ENCODE measurements at places on chromosomes 7 and 10.

- DNase-seq = no peak
These were observed 71.6 kb downstream of the TLL2 start for GRCh38 chr10:96441987-96442643.

GRCh38 chr10:61900829-61901792 is at the start of gene ARID5B:
Gene ARID5B (plus strand): TSS chr10:61901699. CDS start chr10:61901710, 11 bp downstream.
- peak; percentile 62 for DNase-seq

- DNase-seq = no peak
These were observed 195.3 kb downstream of the PPP1R9A start for GRCh38 chr7:95102662-95103061.

- DNase-seq = no peak
These were observed 30.4 kb upstream of the OTUD1 start for GRCh38 chr10:23408330-23408976.

DNA sequence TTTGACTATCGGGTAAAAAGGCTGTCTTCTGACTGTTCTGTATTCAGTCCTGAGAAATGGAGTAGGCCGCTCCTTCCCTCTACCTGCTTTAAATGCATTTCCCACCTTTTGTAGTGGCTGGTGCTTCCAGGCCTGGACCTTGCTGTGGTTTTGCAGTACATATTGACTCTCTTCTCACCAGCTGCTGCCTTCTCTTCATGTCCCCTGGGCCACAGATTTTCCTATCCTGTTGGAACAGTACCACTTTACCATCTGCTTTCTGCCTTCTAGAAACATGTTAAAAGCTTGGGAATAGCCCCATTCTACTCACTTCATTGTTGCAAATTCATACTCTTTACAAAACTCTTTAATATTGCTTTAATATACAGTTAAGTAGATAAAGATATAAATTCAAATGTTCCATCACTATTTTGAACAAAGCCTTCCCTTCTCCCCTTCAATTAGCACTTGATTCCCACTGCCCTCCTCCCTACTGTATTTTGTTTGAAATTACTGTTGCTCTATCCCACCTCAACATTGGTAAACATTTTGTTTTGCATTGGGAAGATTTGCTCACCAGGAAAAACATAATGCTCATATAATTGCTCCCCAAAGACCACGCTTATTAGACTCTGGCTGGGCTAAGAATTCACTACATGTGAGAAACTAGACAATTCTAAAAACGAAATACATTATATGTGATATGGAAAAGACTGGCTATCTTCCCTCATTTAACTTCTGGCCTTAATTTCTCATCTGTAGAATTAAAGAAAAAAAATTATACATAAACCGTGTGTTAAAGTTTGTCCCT is 17.3 kb upstream of the SEMA3C start:
- no peak for DNase-seq

DNA sequence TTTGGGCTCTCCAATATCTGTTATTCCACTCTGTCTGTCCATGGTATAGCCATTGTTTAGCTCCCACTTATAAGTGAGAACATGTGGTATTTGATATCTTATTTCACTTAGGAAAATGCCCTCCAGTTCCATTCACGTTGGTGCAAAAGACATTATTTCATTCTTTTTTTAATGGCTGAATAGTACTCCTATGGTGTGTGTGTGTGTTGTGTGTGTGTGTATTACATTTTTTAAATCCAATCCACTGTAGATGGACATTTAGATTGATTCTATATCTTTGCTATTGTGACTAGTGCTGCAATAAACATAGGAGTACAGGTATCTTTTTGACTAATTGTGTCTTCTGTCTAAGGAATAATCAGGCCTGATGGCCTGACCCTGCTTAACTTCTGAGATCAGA is 7.4 kb upstream of the CPED1 start:
- no peak for DNase-seq

DNA sequence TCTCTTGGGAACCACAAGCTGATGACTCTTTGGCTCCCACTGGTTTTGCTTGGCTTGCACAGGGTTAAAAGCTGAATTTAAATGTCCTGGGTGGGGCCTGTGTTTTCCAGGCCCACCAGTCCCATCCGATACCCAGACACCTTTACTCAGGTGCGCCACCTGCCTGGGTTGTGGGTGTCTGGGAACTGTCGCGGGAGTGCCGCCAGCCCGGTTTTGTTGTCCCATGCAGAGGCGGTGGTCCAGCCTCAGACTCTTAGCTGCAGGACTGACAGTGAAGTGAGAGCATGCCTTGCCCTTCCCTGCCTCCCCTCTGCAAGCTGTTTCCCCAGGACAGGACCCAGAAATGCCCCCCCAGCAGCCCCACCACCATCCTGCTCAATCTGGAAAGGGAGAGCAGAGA is 255.6 kb upstream of the ZNF32 start:
- peak; percentile 78 for DNase-seq

- no peak for DNase-seq
These were observed 111.0 kb downstream of the SORBS1 start for GRCh38 chr10:95450188-95450587.

DNA sequence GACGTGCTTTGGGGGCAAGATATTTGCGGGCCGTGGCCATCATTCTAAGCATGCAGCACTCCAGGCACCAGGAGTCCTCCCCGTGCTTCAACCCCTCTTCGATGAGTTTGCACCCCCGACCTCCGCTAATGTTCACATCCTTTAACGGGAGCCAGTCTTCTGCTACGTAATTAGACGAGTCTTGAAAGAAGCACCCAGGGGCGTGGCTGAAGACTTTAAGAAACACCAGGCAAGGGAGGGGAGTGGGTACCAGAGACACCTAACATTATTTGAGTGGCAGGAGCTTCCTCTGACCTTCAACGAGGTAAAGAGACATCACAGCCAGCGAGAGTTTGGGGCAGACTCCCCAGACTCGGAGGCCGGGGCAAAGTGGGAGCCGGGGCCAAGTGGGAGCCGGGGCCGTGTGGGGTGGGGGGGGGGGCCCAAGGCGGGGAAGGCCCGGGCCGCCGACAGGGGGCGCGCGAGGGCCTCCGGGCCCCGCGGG is 31.1 kb upstream of the TOMM7 start:
- DNase-seq = peak; percentile 41

GRCh38 chr7:30323006-30323355 is 38.6 kb downstream of the ZNRF2 start:
- no peak for DNase-seq

GRCh38 chr7:65438598-65438997 is 64.9 kb downstream of the ZNF92 start:
- no peak for DNase-seq

GRCh38 chr10:5478694-5479305 is 20.6 kb downstream of the CALML5 start:
- peak; percentile 70 for DNase-seq

DNA sequence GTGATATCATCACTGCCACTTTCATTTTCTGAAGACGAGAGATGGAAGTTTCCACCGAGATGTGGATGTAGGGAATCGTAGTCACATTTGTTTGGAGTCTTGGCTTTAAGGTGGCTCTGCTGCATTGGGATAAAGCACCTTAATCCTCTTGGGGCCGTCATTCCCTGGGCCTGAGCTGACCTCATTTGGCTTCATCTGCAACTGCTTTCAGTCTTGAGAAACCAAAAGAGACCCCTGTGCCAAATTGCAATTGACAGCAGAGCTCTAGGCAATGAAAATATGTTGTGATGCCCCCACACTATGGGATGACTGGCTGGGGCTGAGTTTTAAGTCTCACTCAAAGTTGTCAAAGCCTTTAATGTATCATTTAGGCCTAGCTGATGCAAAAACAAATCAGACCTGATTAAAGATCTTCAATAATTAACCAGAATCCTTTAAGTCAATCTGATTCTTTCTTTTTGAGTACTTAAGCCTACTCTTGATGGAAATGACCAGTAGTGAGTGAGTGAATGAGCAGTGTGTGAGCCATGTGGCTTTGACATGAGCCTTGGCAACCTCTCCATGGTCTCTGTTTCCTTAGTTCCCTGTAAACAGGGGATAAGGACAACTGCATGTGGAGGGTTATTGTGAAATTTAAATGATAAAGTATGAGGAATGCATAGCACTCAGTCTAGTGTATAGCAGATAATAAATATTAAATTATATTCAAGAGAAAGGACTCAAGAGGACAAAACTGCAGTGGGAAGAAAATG is 155.0 kb downstream of the BMPER start:
- DNase-seq = no peak

DNA sequence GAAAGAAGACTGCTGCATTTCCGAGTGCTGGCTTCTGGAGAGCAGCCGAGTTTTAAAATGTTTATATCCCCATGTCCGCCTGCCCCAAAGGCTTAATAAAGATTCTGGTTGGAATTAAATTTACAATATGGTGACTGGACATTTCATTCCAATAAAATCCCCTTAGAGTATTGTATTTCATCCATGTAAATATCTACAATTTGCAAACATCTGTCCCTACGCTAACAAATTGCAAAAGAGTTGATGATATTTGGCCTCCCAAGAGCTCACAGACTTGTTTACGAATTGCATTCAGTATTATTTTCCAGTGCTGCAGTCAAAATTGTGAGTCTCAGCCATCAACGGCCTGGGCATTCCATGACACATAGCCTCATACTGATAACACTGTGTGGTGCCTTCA is 50.1 kb downstream of the PLEKHS1 start:
- no peak for DNase-seq

- no peak for DNase-seq
These were observed 12.4 kb upstream of the SRRM3 start for GRCh38 chr7:76189276-76189675.

DNA sequence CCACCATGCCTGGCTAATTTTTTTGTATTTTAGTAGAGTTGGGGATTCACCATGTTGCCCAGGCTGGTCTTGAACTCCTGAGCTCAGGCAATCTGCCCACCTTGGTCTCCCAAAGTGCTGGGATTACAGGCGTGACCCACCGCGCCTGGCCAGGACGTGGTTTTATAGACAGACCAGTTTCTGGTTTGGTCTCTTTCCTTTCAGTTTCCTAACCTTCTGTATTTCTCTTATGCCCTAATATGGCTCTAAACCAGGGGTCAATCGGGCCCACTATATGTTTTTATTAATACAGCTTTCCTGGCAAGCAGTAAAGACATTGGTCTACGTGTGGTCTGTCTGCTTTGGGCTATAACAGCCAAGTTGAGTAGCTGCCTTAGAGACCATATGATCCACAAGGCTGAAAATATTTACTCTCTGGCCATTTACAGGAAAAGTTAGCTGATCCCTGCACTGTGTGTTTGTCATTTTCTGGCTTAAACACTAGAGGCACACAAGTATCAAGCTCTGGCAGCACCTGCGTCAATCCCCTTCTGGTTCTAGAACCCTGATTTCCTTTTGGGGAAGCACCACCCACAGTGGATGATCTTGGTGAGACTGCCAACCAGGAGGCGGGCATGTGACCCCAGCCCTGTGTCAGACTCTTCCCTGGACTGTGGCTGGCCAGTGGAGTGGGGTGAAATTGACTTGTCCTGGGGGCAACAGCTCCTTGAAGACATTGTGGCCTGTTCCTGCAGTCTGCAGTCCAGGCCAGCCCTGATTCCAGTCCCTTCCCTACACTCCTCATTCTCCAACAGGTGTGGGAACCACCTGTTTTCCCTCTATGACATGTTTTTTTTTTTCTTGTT is 497.2 kb downstream of the PLXNA4 start:
- DNase-seq = no peak

DNA sequence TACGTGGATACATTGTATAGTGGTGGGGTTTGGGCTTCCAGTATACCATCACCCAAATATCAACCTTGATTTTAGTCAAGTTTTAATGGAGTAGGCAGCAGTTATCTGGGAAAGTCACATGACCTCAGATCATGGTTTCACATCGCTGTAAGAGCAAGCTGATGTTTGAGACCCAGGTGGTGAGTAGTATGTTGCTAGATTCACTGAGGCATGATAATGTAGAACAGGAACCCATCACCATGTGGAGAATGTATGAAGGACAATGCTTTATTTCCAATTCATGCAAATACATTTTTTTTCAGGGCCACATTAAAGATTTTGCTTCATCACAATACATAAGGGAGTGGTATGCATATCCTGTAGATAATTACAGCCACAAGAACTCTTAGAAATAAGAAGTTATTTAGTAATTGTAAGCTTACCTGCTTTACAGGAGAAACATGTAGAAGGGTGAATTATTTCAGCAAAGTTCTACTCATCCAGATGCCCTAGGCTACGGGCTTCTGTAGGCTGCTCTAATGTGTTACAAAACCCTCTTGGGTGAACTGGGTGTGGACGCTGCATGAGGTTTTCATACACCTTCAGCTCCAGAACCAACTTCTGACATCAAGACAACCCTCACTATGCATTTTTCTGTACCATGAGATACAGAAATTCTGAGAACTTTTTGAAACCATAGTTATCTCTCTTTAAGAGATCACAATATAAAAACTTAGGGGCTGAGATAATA is 27.6 kb upstream of the LAMB4 start:
- DNase-seq = no peak

DNA sequence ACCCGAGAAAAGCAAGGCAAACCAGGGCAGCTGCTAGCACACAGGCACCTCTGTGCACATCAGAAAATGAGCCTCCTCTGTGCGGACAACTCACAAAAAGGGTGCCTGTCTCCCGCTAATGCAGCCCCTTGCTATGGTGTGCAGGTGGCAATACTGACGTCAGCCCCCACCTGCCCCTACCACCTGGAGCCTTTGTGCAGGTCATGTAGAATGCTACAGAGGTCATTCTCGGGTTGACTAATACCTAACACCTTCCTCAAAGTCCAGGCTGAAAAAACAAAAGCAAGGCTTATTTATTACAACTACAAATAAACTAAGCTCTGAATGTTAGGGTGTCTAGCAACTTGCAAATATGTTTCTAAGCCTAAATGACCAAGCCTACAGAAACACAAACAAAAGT is 13.9 kb downstream of the PIP4K2A start:
- DNase-seq = no peak

DNA sequence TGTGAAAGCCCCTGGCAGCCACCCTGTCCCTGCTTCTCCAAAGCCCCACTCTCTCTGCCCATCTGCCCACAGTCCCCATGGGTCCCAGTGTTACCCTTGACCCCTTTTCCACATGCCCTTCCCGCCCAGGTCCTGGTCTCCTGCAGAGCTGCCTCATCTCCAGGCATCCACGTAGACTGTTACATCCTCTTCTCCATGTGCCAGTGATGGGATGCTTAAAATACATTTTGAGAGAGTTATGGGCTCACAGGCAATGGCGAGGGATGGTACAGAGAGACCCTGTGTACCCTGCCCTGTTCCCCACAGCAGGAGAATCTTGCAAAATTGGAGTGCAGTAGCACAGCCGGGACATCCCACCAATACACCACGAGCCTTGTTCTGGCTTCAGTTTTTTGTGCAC is 56.8 kb downstream of the GLRX3 start:
- DNase-seq = no peak

DNA sequence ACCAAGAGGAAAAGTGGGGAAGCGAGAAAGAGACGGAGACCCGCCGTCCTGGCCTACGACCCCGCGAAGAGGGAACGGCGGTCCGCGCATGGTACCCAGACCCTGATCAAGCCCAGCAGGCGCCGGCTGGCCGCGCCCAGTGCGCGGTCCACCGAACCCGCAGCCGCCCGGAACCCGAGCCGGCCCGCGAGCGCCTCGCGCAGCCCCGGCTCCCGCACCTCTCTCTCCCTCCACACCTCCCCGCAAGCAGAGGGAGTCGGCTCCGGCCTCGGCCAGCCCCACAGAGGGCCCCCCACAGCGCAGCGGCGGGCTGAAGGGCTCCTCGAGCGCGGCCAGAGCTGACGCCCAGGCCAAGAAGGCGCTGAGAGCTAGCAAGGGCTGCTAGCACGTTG is 164.7 kb downstream of the AGMO start:
- no peak for DNase-seq

GRCh38 chr10:106608066-106608465 is 556.4 kb downstream of the SORCS1 start:
- DNase-seq = no peak

Measured in lower leg skin (tissue), 4 donors.